ENCODE measurements at places on chromosomes 16 and 17.
A peak's percentile ranks its signal among the peaks of the same experiment; 100 is the strongest.

DNA sequence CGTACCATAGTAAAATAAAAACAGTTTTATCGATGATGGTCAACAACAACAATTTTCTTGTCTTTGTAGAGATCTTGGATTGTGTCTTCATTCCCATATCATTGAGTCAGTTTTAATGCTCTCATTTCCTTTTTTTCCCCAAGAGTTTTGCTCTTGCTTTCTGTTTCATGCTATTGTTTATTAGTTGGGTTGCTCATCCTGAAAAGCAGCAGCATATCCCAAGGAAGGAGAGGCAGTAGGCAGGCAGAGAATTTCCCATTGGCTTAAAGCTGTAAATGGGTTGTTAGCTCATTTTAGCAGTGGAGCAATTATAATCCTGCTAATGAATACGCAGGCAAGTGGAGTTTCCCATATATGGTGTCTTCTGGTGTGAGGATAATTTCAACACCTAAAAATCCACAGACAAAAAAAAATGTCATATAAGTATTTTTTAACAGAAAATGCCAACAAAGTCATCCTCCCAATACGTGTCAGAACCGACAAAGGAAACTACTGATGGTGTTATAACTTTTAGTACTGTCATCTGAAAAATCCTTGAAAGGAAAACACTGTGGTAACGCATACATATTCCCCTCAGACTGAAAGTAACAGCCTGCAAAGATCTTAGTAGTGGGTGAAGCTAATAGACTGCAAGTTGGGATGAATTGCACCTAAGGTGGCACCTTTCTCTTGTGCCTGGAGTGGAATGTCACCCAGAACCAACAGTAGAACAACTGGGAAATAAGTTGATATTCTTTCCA lies 218.3 kb downstream of the FTO start:
- no peaks in the 10 kb centered on the region for H3K36me3 ChIP-seq
- H3K27ac ChIP-seq = no peak overlapping the region
- no peak overlapping the region for H3K4me3 ChIP-seq

DNA sequence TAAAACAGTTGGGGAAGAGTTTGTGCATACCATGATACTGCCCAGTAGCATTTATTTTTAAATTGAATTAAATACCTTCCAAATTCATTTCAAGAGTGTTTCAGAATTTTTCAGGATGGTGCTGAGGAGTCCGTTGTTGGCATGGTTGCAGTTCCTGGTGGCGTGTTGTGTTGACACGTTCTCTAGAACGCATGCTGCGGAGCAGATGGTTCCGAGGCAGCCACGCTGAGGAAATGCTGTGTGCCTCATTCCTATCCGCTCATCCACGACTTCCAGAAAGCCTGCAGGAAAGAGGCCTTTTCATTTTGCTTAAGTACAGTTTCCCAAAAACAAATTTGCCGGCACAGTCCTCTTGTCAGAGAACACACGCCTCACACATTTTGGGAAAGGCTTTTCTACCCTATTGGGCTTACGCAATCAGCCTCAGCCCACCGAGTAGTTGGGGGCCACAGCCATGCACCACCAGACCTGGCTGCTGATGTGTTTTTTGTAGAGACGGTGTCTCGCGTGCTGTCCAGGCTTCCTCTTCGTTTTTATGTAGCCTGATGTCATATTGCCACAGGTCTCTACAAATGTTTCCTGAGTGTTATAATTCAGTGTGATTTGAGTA lies 32.1 kb upstream of the IL17C start:
- no peak overlapping the region for H3K27ac ChIP-seq
- no peak overlapping the region for H3K4me3 ChIP-seq
- no peaks in the 10 kb centered on the region for H3K27me3 ChIP-seq
- peaks cover 6% of the 10 kb centered on the region for H3K36me3 ChIP-seq

- DNase-seq = no peak
- H3K27me3 ChIP-seq = no peaks in the 10 kb centered on the region
- H3K27ac ChIP-seq = no peak overlapping the region
- no peaks in the 10 kb centered on the region for H3K36me3 ChIP-seq
These were observed 338.9 kb downstream of the CA10 start for GRCh38 chr17:51819341-51820219.

DNA sequence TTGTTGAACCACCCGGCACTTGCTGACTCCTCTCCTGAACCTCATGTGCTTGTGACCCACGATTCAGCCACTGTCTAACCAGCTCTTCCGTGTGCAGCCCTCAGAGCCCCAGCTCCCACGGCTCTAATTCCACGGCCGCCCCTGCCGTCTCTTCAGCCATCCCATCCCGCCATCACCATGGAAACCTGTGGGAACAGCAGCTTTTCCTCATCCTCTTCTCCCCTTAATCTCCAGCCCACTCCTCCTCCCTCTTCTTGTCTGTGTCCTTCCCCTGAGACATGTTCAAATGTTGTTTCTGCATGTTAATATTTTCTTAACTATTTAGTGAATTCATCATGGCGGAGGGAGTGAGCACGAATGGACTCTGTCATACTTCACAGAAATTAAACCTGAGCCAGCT lies 285.2 kb downstream of the CDH13 start:
- H3K27ac ChIP-seq = no peak overlapping the region
- H3K27me3 ChIP-seq = no peaks in the 10 kb centered on the region
- H3K36me3 ChIP-seq = no peaks in the 10 kb centered on the region
- no peak for DNase-seq
- no peaks in the 10 kb centered on the region for H3K4me1 ChIP-seq

GRCh38 chr17:44830359-44831288 lies 537 bp upstream of the GJC1 start:
- peak; percentile 64 for DNase-seq
- H3K27me3 ChIP-seq = no peaks in the 10 kb centered on the region
- H3K36me3 ChIP-seq = no peaks in the 10 kb centered on the region
- H3K4me1 ChIP-seq = peaks cover 17% of the 10 kb centered on the region
- H3K4me3 ChIP-seq = peak overlapping the region; percentile 97

DNA sequence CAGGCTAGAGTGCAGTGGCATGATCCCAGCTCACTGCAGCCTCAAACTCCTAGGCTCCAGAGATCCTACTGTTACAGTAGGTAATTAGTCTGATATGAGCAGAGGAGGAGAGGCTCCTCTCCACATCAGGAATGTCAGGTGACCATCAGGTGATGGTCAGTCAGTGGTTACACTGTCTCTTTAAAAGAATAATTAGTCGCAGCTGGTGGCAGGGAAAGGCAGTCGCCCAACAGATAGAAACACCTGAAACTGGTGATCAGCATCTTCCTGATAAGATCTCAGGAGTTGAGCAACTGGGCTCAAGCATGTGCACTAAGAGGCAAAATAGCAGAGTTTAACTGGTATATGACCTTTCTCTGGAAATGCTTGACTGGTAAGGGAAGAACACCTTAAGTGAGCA lies 21.5 kb upstream of the ABCA5 start:
- H3K4me3 ChIP-seq = no peak overlapping the region
- no peaks in the 10 kb centered on the region for H3K36me3 ChIP-seq
- no peak overlapping the region for H3K27ac ChIP-seq
- no peak for DNase-seq
- H3K27me3 ChIP-seq = no peaks in the 10 kb centered on the region
- no peaks in the 10 kb centered on the region for H3K4me1 ChIP-seq

DNA sequence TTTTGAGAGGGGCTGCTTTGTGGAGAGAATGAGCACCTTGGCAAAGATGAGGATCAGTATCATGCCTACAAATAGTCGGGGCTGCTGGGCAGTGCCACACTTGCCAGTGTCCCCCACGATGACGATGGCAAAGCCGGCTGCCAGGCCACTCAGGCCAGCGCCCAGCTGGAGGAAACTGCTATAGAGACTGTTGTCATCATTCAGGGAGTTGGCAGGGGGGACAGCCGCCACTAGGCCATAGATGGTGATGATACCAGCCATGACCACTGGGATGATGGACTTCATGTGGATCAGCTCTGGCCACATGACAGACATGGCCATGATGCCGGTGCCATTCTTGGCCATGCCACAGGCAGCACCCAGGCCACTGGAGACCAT lies 23.8 kb downstream of the MINK1 start:
- peaks cover 26% of the 10 kb centered on the region for H3K4me1 ChIP-seq
- no peak for DNase-seq
- no peaks in the 10 kb centered on the region for H3K27me3 ChIP-seq
- no peaks in the 10 kb centered on the region for H3K36me3 ChIP-seq
- no peak overlapping the region for H3K27ac ChIP-seq

DNA sequence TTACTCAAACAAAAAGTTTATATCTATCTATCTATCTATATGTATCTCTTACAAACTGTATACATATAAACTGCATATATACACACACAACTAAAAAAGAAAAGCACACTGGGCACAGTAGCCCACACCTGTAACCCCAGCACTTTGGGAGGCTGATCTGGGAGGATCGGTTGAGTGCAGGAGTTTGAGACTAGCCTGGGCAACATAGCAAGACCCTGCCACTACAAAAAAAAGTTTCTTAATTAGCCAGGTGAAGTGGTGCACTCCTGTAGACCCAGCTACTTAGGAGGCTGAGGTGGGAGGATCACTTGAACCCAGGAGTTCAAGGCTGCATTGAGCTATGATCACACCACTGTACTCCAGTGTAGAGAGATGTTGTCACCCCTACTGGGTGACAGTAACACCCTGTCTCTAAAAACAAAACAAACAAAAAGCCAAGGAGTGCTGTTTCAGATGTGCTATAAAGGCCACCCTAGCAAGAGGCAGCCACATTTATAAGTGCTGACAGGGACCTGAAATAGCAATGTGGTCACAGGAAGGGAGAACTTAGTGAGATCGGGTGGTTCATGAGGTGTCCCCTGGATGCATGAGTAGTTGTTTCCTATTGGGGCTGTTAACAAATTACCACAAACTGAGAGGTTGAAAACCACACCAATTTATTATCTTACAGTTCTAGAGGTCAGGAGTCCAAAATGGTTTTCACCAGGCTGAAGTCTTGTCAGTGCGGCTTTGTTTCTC lies 4.8 kb downstream of the CD2BP2 start:
- peaks cover 19% of the 10 kb centered on the region for H3K4me1 ChIP-seq
- peaks cover 13% of the 10 kb centered on the region for H3K36me3 ChIP-seq
- no peak overlapping the region for H3K27ac ChIP-seq
- DNase-seq = peak; percentile 23
- no peak overlapping the region for H3K4me3 ChIP-seq

- no peaks in the 10 kb centered on the region for H3K27me3 ChIP-seq
- H3K4me3 ChIP-seq = no peak overlapping the region
- no peaks in the 10 kb centered on the region for H3K36me3 ChIP-seq
- peaks cover 5% of the 10 kb centered on the region for H3K4me1 ChIP-seq
These were observed 6.1 kb downstream of the PRR29 start for GRCh38 chr17:64004218-64004770.
